ENCODE measurements at places on chromosomes 12 and 14. TPM values are rescaled to one million over a fixed set of nuclear protein-coding genes. Genes with fewer than 3 reads are reported as not detected.

Gene RASSF8
- total RNA-seq = 105 TPM

Gene A2M
- 12.1 TPM for total RNA-seq

Gene FOXN4
- not detected for total RNA-seq

Gene INHBE
- 12.7 TPM for total RNA-seq

Gene NOXRED1
- 0.14 TPM for total RNA-seq
